ENCODE measurements at places on chromosomes 5 and 9.
A peak's percentile ranks its signal among the peaks of the same experiment; 100 is the strongest.

DNA sequence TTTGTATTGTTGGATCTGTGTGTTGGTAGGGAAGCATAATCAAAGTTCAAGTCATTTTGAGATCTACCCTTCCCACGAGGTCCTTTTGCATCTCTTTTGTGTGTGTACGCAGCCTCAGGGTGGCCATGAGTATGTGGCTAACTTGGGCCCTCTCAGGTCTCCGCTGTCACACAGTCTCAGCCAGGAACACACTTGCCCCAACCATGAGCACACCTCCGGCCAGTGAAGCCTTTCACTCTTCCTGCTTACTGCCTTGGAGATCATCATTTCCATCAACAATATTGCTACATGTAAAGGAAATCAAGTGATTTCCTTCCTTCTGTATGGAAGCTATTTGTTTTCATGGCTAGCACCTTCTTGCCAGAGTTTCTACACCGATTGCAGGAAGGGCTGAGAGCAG is 13.9 kb downstream of the ZNF346 start:
- no peak for DNase-seq

GRCh38 chr5:68534956-68535520 is 319.5 kb downstream of the PIK3R1 start:
- DNase-seq: no peak

- DNase-seq: peak; percentile 33
Observed at GRCh38 chr5:160556846-160557245, 135.2 kb downstream of the PTTG1 start.

GRCh38 chr5:175698401-175699115 is 40.7 kb downstream of the HRH2 start:
- no peak for DNase-seq

DNA sequence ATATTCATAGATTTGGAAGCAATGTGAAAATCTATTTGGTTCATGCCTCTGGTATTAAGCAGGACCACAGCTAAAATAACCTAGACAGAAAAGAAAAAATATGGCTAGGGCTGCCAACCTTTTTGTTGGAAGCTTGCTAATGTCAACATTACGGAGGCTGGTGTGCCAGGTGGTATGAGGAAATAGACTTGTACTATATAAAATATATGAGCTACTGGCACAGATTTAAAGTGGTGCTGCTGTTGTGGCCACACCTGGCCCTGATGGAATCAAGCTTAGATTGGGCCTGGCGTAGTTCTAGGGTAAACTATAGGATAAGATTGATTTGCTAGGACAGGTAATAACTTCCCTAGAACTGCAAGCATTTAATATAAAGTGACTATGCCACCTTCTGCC is 10.6 kb upstream of the PARP8 start:
- DNase-seq: peak; percentile 88

DNA sequence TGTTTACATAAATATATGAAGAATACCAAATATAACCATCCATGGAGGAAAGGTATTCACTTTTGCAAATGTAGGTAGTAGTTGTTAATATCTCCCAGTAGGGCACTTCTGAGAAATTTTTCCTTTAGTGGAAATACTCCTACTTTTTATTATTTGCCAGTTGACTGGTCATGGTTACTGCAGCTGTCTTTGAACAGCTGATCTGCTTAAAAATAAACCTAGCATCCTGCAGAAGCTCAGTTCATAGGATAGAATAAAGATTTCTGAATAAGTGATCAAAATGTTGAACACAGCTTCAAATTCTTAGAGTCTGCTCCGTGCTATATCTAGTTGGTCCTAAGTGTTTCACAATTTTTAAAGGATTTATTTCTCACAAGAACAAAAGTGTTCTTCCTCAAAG is 270.7 kb upstream of the TRPC7 start:
- no peak for DNase-seq

DNA sequence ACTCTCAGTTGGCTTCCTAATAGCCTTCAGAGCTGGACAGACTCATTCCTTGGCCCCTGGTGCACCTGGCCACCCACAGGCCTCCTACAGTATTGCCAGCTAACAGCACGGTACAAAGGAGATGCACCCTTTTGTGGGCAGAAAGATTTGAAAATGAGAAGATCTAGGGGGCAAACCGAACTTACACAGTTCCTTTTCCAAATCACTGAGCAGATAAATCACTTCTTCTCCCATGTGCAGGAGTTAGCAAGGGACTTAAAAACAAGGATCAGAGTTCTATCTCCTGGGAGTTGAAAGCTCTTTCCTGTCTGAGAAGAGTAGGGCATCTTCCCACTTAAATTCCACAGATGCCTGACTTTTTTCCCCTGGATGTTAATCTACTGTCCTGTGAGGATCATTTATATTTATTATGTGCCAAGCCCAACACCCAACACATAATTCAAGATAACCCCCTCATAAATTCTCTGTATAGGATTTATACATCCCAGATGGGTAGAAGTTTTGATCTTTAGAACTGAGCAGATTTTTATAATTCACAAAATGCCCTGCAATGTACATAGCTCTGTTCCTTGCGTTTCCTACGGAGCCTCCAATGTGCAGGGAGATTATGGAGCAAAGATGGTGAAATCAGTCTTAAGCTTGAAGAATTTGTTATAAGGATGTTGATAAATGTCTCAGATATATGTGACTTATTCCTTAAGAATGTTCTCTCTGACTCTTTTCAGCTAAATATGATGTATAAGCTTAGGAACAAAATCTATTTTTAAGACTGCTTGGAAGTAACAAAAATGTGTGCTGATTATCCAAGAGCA is 207.2 kb upstream of the DAPK1 start:
- peak; percentile 46 for DNase-seq

GRCh38 chr5:127997201-127997704 is 86.3 kb upstream of the SLC12A2 start:
- DNase-seq: no peak

DNA sequence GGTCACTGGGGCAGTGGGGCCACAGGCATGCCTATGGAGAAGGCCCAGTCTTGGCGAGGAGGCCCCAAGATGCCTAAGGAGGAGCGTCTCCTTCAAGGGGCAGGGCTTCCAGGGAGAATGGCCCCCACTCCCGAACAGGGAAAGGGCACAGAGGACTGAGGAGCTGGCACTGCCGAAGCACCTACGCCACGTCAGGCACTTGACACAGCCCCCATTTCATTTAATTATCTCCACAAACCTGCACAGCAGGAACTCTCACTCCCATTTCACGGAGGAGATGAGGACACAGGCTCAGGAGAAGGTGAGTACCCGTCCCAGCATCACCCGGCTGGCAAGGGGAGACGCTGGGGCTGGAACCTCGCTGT is 26.0 kb downstream of the EGR1 start:
- DNase-seq: no peak

DNA sequence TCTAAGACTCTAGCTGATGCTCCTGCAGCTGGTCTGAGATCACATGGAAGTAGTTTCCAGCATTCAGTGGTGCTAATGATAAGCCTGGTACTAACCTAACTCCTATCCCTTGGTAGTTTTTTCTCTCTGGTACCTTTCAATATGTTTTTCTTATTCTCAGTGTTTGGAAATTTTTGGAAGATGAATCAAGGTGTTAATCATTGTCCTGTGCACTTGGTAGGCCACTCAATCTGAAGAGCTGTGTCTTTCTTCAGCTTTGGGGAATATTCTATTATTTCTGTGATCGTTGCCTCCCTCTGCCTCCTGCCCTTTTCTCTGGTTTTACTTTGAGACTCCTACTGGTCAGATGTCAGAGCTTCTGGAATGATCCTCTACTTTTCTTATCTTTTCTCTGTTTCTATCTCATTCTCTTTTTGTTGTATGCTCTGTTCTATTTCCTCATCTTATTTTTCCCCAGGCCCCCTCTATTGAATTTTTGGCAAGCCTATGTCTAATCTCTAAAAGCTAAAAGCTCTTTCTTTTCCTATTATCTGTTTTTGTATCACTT is 136.8 kb downstream of the APBA1 start:
- DNase-seq: no peak

DNA sequence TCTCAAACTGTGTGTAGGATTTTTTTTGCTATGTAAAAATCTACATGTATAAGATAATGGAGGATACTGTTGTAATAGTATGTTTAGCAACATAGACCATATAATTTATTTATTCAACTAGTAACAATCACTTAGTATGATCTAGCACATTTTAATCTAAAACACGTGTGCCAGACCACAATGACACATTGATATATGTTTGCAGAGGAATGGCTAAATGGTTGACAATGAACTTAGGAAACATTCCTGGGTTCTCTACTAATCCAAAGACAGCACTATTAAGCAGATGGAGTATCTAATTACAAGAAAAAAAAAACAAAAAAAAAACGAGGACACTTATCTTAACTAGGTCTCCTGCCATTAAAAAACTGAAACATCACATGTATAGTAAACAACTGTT is 261.7 kb upstream of the PAPPA start:
- DNase-seq: peak; percentile 9

DNA sequence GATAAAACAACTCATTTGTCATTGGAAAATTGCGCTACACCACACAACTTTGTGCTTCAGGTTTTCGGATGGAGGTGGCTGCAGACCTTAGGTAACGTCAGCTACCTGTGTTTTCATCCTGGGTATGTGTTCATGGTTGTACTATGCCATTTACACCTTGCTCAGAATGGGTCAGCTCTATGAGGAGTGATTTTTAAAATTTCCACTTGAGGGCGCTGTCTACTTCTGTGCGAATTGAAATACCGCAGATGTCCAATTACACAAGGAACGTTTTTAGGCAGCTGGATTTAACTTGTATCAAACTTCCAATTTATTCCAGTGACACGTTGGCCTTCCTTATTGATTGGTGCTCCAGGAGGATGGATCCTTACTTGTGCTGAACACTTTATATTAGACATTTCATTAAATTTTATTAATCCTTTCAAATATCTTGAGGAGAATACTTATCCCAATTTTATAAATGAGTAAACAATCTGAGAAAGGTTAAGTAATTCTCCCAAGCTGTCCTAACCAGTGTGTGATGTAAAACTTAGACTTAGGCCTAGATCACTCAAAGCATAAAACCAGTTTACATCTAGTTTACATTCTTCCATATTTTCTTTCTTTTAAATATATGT is 23.4 kb downstream of the DMRTA1 start:
- peak; percentile 44 for DNase-seq

DNA sequence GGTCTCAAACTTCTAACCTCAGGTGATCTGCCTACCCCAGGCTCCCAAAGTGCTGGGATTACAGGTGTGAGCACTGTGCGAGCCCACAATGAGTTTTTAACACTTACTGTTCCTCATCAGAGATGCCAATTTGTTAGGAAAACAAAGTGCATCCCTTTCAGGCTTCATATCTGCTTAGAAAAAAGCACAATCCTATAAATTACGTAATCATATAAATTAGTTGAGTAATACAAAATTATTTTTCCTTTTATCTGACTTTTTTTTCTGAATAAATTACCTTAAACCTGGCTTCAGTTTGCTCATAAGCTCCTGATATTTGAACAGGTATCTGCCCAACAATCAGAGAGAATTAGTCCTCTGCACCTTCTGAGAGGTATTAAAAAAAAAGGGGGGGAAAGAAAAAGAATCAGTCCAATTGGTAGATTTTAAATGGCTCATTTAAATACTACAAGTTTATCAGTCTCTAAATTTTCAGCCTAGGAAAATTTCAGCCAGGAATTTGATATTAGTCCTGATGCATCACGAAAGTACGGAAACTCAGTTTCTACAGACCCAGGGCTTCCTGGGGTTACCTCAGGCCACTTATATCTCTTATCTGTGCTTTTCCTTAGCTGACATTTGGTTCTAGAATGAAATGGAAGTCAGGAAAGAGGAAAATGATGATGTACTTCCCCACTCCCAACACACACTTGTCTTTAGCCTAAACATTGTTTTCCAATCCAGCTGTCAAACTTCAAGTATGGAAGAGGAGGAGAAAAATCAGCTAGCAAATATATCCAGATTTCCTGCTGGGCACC is 26.8 kb downstream of the ITGA1 start:
- no peak for DNase-seq

- DNase-seq: peak; percentile 49
Observed at GRCh38 chr5:81425569-81425968, 31.6 kb upstream of the ACOT12 start.

DNA sequence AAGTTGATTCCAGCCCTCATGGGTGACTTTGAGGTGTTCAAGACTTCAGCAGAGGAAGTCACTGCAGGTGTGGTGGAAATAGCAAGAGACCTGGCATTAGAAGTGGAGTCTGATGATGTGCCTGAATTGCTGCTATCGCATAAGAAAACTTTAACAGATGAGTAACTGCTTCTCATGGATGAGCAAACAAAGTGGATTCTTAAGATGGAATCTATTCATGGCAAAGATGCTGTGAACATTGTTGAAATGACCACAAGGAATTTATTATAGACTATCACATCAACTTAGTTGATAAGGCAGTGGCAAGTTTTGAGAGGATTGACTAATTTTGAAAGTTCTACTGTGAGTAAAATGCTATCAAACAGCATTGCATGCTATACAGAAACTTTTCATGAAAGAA is 17.1 kb upstream of the POU4F3 start:
- DNase-seq: no peak

DNA sequence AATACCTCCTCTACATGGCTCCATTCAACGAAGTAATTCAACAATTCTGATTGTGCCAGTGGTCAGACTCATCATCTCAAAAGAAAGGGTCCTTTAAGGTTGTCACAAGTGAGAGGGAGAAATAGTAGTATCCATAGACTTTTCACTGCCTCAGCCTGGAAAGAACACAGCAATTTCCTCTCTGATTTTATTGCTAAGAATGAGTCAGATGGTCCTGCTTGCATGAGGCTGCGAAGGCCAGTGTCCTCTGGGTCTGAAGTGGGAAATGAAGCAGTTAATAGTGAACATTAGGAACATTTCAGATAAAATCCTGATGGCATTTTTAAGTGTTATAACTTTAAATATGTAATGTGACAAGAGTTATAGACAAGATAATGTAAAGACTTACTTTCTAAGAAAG is 979.0 kb downstream of the EFNA5 start:
- DNase-seq: no peak

DNA sequence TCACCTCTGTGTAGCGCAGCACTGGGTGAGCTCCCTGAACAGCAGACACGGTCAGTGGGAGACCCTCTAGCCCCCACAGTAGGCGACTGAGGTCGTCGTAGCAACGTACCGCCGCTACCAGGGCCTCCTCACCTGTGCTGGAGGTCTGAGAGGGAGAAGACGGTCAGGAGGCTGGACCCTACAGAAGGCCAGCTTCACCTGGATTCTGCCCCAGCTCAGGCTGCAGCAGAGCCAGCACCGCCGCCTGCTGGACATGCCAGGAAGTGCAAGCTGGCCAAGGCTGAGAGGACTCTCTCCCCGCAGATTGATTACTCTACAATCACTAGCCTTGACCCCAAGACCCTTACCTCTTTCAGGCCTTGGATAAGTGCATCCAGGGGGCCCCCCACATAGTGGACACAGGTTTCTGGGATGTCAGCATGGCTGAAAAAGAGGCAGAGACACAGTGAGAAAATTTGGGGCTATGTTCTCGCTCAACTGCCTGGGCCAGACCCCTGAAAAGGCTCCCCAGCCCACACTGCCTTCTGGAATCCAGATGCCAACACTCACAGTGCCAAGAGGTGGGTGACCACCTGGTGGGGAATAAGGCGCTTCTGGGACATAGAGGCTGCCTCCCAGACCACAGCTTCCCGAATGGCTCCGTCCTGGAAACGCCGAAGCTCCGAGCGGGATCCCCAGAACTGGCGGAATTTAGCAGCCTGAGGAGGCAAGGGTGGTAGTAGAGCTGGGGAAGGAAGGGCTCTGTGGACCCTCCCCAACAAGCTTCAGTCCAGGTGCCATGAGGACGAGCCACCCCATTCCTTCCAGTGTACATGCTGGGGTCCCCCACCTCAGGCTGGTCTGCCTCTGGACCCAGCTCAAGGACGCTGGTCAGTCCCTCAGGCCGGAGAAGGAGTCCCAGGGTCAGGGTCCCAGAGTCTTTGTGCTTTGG is 6.9 kb downstream of the NOL6 start:
- peak; percentile 54 for DNase-seq

All from MCF 10A (cell line).